Fibroblast of upper back skin (primary cell): ENCODE measurements at places on chromosomes 6 and 20.

DNA sequence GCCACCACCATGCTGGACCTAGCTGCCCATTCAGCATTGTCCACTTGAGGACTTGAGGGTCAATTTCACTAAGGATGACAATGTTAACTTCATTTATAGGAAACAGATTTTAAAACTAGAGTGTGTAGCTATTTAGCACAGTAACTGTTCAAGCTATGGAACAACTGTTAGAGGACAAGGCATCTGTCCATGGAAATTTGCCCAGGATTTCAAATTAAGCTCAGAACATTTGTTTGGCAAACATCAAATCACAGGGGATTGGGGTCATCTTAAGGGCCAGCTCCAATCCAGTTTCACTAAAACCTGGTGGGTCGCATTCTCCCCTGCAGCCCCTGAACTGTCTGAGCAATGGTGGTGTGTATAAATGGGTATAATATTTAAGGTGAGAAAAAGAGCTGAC is 35.1 kb downstream of the PM20D2 start:
- no peak for DNase-seq

- no peak for DNase-seq
Measured at GRCh38 chr20:49435639-49436038, 46.8 kb downstream of the KCNB1 start.

GRCh38 chr20:1632178-1632577 is 12.4 kb upstream of the SIRPB1 start:
- no peak for DNase-seq

- no peak for DNase-seq
Measured at GRCh38 chr6:47093169-47093568, 51.0 kb upstream of the ADGRF1 start.

GRCh38 chr6:106421496-106421895 is 61.0 kb downstream of the CRYBG1 start:
- DNase-seq = peak; percentile 60

GRCh38 chr6:83767033-83767432 is 58.1 kb upstream of the SNAP91 start:
- DNase-seq = no peak

GRCh38 chr6:26200918-26201721 is 113.9 kb downstream of the HFE start:
- no peak for DNase-seq

DNA sequence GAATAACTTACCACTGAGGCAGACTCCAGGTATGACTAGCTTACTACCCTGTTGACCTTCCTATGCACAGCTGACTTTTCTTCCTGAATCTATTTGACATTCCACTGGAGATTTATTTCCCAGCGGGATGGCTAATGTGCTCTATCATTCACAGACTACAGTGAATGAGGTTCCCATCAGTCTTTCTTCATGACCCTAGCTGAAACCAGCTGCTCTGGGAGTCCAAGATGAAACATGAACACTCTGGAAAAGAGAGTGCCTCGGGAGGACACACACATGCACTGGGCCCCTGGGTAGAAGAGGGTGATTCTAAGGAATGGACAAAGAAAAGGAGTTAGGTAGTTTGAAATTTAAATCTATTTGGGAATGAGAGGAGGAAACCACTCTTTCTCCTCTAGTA is 82.6 kb upstream of the DST start:
- DNase-seq = peak; percentile 36

DNA sequence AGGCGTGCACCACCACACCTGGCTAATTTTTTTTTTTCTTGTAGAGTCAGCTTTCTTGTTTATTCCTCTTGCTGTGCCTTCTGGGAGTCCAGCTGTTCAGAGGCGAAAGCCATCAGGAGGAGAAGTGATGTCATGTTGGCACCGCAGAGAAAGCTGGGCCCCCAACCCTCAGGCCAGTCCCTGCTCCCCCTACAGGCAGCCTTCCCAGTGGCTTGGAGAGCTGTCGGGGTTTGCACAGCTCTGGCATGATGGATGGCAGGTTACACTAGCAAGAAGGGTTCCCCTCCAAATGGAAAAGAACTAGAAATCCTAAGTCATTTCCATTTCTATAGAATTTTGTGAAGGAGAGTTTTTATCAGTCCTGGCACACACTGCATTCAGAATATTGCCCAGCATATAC is 72.6 kb downstream of the C6orf52 start:
- no peak for DNase-seq

GRCh38 chr20:24492031-24492607 is 22.7 kb downstream of the SYNDIG1 start:
- no peak for DNase-seq

DNA sequence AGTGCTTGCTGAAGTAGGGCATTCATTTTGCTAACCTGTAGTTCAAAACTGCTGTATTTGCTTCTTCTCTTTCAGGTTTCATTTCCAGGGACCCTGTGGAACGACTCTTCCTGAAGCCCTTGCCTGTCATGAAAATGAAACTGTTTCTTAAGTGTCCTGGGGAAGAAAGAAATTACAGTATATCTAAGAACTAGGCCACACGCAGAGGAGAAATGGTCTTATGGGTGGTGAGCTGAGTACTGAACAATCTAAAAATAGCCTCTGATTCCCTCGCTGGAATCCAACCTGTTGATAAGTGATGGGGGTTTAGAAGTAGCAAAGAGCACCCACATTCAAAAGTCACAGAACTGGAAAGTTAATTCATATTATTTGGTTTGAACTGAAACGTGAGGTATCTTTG is 3.4 kb upstream of the NOL7 start:
- no peak for DNase-seq

GRCh38 chr6:6734479-6735465 is 146.3 kb downstream of the LY86 start:
- DNase-seq = no peak

GRCh38 chr6:35088281-35089215 is 52.6 kb downstream of the TCP11 start:
- no peak for DNase-seq

GRCh38 chr6:44386364-44386928 is 1.1 kb upstream of the CDC5L start:
- DNase-seq = no peak

DNA sequence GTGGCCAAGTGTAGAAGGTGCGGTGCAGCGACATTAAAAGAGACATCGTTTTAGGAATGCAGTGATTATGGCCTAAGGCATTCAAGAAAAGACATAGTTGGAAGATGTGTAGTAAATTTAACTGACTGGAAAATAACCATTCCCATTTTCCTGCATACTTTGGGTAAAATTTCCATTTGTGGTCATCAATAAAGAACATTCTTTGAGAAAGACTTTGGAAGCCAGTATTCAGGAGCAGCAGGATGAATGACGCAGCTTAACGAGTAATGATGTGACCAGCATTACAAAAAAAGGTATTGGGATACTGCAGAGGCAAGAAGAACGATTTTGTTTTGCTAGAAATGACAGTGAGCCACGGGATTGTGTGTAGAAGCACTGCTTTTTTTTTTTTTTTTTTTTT is 7.0 kb upstream of the RWDD1 start:
- peak; percentile 83 for DNase-seq

DNA sequence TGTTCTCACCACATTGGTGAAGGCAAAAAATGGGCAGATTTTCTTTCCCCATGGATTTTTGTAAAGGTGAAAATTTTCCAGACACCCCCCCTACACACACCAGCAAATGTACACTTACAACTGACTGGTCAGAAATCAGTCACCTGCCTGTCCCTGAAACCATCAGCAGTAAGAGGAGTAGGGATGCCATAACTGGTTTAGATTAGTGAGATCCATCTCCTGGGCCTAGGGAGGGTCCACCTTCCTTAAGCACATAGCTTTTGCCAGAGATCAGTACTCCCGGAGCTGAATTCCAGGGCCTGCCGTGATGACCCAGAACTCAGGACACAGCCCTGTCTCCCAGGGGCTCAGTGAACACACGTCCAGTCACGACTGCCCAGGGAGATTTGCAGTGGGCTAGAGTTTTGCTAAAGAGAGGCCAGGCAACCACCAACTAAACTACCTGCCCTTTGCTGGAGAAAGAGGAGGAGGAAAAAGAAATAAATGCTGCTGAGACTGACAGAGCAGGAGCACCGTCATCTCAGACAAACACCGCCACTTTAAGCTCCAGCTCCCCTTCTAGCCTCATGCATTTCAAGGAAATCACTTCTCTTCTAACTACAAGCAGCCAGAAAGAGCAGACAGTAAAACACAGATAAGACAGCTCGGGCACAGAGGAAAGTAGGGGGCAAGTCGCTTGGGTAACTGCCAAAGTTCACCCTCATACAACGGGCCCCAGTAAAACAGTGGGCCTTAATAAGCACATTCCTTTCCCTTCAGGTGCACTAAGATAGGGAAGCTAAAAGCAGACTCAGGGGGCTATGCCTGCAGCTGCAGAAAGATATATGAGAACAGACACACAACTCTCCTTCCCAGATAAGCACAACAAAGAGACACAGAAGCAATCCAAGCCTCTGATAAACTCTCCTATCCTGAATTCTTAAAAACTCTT is 82.6 kb upstream of the SPTLC3 start:
- no peak for DNase-seq

GRCh38 chr6:79461205-79461604 is 76.0 kb downstream of the LCA5 start:
- no peak for DNase-seq

GRCh38 chr6:36544228-36544627 is 3.1 kb downstream of the STK38 start:
- peak; percentile 15 for DNase-seq

GRCh38 chr20:59811681-59812171 is 121.7 kb downstream of the SYCP2 start:
- DNase-seq = no peak

DNA sequence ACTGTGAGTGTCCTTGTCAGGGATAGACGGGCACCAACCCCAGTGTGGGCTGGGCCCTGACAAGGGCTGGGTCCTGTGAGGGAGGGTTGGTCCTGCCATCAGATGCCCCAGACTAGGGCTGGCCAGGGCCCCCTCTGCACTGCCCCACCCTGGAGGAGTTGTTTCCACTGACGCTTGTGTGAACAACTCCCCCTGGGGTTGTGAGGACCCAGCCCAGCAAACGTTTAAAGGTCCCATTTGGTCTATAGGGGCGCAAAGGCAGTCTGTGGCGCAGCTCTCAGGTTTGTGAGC is 104.1 kb downstream of the BMP7 start:
- DNase-seq = no peak

GRCh38 chr6:111884068-111884467 is 10.8 kb upstream of the FYN start:
- no peak for DNase-seq

GRCh38 chr6:31935021-31935420 is 7.5 kb downstream of the C2 start:
- DNase-seq = no peak

GRCh38 chr6:44957156-44957555 is 371.0 kb upstream of the RUNX2 start:
- DNase-seq = peak; percentile 51

- no peak for DNase-seq
Measured at GRCh38 chr6:106973836-106974335, 643 bp downstream of the CD24 start.

GRCh38 chr20:50392138-50392866 is 117.9 kb upstream of the PTPN1 start:
- DNase-seq = no peak

- peak; percentile 14 for DNase-seq
Measured at GRCh38 chr20:22974354-22974753, 60.8 kb upstream of the SSTR4 start.
